ENCODE measurements at places on chromosomes 13 and 19.

GRCh38 chr19:4913996-4914735, 4.9 kb downstream of the UHRF1 start:
- peak; percentile 67 for DNase-seq

- DNase-seq = no peak
These were observed 348.1 kb downstream of the FOXO1 start for GRCh38 chr13:40318366-40318765.

DNA sequence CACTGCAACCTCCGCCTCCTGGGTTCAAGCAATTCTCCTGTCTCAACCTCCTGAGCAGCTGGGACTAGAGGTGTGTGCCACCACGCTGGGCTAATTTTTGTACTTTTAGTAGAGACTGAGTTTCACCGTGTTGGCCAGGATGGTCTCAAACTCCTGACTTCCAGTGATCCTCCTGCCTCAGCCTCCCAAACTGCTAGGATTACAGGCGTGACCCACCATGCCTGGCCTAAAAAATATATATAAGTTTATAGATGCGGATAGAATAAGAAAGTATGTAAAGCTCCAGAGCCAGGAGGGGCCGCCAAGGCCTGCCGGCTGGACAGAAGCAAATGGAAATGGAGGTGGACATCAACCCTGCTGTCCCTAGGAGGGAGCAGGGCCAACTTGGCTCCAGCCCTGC, 66.0 kb downstream of the COL4A1 start:
- no peak for DNase-seq

DNA sequence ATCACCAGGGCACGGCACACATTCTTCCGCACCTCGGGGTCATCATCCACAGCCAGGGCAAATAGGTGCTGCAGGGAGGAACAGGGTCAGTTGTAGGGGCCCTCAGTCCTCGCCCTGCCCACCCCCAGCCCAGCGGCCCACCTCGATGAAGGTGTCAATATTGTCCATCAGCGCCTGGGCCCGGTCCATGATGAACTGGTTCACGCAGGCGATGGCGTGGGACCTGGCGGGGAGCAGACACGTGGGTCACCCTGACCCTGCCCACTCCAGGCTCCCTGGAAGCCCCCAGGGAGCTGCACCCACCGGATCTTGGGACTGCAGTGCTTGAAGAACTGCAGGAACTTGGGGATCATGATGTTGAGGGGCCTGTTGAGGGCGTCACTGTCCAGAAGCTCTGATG, 8.6 kb downstream of the TNPO2 start:
- DNase-seq = no peak

GRCh38 chr13:109332506-109333499, 453.6 kb downstream of the IRS2 start:
- DNase-seq = no peak

GRCh38 chr13:23183292-23183691, 2.5 kb downstream of the SGCG start:
- no peak for DNase-seq

GRCh38 chr19:5480427-5480836, 25.2 kb downstream of the ZNRF4 start:
- peak; percentile 8 for DNase-seq

DNA sequence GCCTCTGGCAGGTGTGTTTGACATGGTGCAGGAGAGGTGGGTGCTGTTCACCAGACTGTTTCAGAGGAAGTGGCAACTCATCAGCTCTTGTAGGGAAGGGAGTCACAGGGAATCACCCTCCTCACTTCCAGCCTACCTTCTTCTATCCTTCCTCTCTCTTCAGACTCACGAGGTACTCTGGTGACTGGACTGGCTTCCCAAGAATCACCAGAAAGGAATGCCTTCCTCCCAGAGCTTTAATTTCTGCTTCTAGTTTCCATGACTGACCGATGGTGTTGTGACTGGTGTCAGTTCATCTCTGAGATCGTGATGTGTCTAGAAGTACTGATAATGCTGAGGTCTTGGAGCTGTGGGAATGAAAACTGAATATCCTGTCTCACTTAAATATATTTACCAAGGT, 247.3 kb downstream of the KCTD12 start:
- no peak for DNase-seq

- no peak for DNase-seq
These were observed 415.8 kb upstream of the SLITRK5 start for GRCh38 chr13:87255394-87255793.

- DNase-seq = no peak
These were observed 202.4 kb downstream of the RFC3 start for GRCh38 chr13:34020388-34020787.

DNA sequence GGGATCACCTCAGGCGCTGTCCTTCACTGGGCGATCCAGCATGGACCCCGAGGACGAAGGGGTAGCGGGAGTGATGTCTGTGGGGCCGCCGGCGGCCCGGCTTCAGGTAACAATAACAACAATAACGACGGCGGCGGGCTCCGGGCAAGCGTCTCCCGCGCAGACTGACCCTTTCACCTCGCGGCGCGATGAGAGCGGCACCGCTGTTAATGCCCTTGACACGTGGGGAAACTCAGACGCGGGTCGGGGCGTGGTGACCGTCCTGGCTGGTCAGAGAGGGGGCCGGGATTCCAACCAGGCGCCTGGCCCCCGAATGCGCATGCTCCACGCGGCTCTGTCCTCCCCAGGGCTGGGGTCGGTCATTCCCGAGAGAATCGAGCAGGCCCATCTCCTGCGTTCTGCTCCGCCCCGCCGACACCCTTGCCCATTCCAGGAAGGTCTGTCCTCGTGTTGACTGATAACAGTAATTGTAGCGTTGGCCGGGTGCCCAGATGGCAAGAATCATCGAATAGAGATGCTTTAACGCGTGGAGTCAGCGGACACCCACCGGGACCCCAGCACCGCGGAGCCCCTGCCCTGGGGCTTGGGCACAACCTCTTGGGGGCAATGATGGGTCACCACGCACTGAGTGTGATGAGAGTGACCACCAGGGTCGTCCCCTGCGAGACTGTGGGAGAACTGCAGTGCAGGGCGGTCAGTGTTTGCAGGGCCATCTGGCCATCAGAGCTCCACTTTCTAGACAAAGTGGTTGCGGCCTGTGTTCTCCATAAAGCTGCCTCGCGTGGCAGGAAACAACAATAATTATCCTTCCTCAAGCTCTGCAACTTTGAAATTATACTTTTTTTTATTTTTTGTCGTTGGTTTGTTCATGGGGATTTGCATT, 528 bp downstream of the ZNF8 start:
- DNase-seq = no peak

GRCh38 chr19:38362076-38362945, 12.1 kb upstream of the PSMD8 start:
- peak; percentile 80 for DNase-seq

- no peak for DNase-seq
These were observed 4.2 kb downstream of the POLR2E start for GRCh38 chr19:1090731-1091543.

DNA sequence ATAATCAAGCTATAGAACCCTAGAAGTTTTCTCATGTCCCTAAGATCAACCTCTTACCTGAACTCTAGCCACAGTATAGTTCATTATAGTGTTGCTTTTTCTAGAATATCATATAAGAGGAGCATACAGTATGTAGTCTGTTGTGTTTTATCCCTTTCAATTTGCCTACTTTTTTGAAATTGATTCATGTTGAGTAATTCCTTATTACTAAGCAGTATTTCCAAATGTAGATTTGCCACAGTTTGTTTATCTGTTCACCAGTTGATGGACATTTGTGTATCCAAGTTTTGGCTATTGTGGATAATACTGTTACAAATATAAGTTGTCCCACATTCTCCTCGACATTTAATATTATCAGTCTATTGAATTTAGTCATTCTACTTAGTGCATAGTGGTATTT, 138.0 kb downstream of the LMO7 start:
- DNase-seq = no peak

DNA sequence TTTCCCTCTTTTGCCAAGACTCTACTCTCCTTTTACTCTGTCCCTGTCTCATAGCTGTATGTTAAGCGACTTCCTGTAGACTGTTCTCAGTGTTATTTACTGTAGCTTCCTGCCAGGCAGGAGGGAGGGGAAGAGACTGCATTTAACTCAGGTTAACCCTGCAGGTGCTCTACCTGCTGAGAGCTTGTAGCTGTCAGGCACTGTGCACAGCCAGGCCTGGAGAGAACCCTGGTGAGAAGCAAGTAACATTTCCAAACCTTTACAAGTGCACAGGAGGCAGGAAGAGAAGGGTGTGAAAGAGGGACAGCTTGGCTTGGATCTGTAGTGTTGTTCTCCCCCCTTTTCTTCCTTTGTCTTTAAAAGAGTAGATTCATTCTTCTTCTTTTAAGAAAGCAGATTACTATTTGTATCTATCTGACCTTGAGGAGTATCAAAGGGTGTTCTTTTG, 167.1 kb downstream of the LMO7 start:
- DNase-seq = peak; percentile 37

GRCh38 chr13:42028113-42028799, 20.2 kb upstream of the DGKH start:
- DNase-seq = no peak

GRCh38 chr13:25946321-25946720, 105.5 kb downstream of the SHISA2 start:
- DNase-seq = no peak

DNA sequence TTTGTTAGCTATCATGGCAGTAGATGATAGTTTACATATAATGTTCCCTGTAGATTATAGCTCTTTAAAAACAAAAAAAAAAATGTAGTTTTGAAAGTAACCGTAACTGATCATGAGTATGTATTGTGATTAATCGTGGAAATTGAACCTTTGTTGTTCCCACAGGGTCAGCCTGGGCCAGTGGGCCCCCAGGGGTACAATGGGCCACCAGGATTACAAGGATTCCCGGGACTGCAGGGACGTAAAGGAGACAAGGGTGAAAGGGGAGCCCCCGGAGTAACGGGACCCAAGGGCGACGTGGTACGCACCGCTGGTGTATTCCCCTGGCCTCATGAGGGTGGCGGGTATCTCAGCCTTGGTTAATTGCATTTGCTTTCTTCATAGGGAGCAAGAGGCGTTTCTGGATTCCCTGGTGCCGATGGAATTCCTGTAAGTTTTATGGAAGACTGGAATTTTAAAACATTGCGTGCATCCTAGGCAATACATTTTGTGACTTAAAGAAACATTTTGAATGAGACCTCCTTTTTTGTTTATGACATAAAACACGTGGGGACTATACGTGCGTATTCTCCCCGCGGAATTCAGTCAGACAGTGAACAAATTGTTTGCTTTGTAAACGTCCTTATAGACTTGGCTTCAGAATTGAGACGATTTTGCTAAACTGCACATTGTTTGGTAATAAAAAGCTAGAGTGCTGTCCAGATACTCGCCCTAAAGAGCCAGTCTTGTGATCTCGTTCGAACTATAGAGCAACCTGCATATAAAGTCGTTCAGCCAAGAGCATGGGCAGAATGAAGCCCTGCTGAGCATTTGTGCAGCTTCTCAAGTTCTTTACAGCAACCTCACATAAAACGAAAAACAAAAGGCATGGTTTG, 117.7 kb downstream of the COL4A2 start:
- DNase-seq = no peak

DNA sequence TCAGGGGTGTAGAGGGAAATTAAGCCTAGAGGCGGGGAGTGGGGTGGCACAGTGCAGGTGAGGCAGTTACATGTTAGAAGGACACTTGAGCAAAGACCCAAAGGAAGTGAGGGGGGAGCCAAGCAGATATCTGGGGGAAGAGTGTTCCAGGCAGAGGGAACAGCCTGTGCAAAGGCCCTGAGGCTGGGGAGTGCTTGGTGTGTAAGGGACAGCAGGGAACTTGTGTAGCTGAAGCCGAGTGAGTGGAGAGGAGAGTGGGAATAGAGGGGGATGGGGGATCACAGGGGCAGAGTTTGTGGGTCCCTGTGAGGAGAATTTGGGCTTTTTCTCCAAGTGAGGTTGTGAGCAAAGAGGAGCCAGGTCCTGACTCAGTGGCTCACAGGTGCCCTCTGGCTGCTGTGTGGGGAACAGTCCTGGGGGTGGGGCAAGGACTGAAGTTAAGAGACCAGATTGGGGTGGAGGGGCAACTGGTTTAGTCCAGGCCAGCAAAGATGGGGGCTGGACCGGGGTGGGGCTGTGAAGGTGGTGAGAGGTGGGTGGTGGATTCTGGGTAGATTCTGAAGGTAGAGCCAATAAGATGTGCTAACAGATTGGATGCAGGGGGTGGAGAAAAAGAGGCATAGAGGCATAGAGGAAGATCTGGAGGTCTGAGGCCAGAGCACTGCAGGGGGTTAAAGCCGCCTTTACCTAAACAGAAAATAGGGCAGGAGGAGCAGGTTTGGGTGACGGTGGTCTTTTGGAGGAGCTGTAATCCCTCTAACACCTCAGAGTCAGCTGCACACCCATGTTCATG, 75.3 kb downstream of the CACNA1A start:
- peak; percentile 61 for DNase-seq

DNA sequence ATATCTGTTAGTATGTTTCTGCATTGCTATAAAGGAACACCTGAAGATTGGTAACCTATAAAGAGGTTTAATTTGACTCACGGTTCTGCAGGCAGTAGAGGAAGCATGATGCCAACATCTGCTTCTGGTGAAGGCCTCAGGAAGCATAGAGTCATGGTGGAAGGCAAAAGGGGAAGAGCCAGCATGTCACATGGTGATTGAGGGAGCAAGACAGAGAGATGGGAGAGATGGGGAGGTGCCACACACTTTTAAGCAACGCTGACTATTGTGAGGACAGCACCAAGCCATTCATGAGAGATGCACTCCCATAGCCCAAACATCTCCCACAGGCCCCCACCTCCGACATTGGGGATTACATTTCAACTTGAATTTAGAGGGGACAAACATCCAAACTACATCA, 32.8 kb downstream of the COG6 start:
- no peak for DNase-seq

- DNase-seq = no peak
These were observed 189.0 kb downstream of the LACC1 start for GRCh38 chr13:44068737-44069136.

- DNase-seq = no peak
These were observed 7.8 kb upstream of the SHFL start for GRCh38 chr19:10078329-10078728.

- DNase-seq = peak; percentile 38
These were observed 699 bp downstream of the MEGF8 start for GRCh38 chr19:42325896-42326771.

DNA sequence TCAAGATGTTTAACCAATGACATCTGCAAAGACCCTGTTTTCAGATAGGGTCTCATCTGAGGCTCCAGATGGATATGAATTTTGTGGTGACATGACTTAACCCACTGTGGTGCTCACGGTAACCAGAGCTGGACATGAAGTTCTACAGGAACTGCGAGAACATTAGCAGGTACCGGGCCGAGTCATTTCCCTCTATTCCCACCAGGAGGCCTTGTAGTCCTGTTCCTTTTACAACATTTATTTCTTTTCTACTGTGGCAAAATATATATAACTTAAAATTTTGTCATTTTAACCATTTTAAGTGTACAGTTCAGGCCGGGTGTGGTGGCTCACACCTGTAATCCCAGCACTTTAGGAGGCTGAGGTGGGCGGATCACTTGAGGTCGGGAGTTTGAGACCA, 7.6 kb upstream of the TSPAN16 start:
- DNase-seq = no peak

All from CD4-positive, alpha-beta T cell treated with Interleukin-17A for 1 hour (primary cell).